ENCODE measurements at places on chromosomes 4 and X.

GRCh38 chr4:123452616-123453015 lies 56.0 kb downstream of the SPRY1 start:
- DNase-seq: peak; percentile 69

- DNase-seq: no peak
Observed at GRCh38 chr4:152850377-152850776, 70.6 kb downstream of the ARFIP1 start.

DNA sequence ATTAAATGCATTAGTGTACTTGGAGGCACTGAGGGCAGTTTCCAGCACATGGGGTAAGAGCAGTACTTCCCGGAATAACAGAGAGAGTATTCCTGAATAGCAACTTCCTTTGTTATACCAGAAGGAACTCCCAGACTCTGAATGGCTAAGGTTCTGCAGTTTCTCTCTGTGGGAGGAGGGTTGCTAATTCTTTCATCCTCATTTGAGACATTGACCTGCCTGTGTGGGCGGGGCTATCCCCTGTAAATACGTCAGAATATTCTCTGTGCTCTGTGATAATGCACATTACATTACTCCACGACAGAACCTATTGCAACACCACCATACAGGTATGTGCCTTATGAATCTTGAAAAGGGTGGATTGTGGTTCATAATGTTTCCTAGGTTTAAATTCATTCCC lies 52.7 kb downstream of the SPINK2 start:
- no peak for DNase-seq

GRCh38 chr4:55979562-55979961 lies 30.8 kb downstream of the CEP135 start:
- no peak for DNase-seq

- no peak for DNase-seq
Observed at GRCh38 chr4:70062000-70062399, 11.8 kb downstream of the HTN1 start.

DNA sequence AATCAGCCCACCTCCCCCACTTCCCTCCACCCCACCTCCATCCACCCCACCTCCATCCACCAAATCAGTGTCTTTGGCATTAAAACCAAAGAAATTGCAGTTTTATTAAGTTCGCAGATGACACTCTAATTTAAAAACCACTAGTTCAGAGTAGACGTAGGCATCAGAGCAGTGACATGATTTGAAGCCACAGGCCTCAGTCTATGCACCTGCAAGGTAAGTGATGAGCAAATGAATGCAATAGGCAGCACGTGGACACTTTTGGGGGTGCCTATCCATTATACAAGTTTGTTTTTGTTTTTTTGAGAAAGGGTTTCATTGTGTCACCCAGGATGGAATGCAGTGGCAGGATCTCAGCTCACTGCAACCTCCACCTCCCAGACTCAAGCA lies 88.0 kb upstream of the TRIM2 start:
- no peak for DNase-seq

DNA sequence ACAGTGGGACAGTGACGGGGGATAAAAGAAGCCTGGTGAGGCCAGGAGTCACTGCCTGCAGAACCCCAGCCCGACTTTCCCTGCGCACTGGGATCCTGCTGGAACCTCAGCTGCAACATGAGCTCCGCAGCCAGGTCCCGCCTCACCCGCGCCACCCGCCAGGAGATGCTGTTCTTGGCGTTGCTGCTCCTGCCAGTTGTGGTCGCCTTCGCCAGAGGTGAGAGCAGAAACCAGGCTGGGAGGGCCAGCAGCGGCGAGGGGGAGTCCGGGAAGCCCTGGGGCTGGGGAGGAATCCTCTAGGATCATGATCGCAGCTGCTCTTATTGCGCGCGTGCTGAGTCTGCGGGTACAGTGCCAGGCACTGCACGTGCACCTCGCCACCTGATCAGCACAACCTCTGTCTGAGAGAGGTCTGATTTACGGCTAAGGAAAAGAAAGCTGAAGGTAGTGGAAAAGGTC lies at the start of gene PF4V1:
TSS of gene PF4V1 (plus strand) at position 51 of the 459 bp plus-strand sequence. CDS start at position 118, 67 bp downstream.
- no peak for DNase-seq

DNA sequence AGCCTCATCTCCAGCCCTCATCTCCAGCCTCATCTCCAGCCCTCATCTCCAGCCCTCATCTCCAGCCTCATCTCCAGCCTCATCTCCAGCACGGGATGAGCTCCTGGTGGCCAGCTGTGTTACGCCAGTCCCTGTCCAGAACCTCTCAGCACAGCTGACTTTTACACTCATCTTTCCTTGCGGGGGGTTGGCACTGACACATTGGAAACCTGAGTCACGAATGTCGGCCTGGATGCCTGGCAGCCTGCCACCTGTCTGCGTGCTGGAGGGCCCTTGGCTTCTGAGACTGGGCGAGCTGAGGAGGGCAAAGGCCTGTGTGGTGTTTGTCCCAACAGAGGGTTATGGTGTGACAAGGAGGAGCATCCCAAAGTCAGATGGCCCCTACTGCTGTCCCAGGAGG lies 66.1 kb upstream of the HGFAC start:
- DNase-seq: peak; percentile 25

DNA sequence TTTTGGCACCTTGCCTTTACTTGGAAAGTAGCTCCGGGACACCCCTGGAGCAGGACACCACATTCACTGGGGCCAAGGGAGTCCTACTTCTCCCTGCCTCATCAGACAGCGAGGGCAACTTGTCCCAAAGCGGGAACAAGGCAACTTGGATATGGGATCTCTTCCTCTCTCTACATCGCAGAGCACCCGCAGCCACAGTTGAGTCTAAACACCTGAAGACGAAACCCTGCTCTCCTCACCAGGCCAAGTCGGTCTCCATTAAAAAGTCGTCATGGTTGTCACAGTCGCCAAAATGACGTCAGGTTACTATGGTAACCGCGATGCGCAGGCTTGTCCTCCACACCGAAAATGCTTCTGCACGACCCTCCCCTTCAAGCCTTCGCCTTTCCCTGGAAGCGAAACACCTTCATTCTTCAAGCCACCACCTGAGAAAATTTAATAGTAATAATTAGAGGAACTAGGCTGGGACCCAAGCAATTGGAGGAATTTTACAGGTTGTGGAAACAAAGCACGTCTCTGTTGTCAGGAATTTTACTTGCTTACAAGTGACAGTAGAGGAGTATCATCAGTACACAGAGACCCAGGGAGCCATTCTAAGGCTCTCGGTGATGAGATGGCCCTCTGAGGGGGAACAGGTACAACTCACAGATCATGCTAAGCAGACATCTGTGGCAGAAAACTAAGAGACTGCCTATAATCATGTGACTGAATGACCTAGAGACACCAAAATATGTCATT lies 30.5 kb upstream of the TCEAL4 start:
- DNase-seq: peak; percentile 45

DNA sequence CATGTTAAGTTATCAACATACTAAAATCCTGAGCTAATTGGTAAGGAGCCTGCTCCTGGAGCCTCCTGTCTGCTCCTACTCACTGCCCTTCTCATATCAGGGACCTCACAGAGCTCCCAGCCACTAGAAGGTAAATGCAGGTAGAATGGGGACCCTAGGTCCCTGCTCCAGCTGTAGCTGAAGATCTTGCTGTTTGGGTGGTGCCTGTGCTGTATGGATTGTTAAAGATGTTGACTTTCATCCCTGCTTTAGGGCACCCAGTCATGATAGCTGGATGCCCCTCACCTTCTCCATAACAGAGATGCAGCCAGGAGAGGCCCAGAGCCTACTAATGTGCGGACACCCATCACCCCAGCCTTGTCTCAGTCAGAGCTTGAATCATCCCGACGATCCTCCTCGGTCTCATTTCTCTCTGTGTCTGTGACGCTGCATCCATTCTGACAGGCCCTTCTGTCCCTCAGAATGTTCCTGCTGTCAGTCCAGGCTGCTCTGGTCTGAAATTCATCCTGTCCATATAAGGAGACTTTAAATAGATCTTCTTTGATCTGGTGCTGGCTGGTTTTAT lies 341.7 kb upstream of the GATB start:
- no peak for DNase-seq

GRCh38 chr4:129342819-129343408 lies 247.0 kb downstream of the C4orf33 start:
- DNase-seq: peak; percentile 64

- no peak for DNase-seq
Observed at GRCh38 chrX:151921866-151922265, 9.2 kb downstream of the MAGEA4 start.

DNA sequence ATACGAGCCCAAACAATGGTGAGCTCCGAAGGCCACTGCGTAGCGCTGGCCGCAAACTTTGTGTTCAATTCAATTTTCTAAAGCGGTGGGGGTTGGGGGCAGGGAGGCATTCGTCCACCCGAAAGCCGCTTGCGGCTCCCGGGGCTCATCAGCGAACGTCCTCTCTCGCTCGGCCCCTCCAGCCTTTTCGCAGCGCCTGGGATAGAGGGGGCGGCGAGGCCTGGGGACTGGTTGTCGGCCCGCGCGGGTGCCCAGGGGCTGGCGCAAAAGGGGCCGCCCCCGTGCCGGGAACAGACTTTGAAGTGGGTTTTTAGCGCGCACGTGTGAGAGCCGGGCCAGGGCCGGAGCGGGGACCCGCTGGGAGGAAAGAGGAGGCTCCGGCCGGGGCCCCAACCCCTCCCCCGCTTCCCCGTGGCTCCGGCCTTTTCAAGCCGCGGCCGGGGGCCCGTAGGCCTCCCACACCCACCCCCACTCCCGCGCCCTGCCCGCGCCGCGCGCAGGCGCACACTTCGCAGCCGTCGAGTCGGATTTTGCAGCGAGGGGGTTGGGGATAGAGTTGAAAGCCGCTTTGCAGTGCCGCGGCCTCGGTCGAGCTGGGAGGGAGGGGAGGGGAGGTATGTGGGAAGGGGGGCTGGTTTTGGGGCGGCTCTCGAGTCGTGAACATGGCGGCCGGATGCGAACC lies 8.3 kb downstream of the ZIC3 start:
- no peak for DNase-seq

DNA sequence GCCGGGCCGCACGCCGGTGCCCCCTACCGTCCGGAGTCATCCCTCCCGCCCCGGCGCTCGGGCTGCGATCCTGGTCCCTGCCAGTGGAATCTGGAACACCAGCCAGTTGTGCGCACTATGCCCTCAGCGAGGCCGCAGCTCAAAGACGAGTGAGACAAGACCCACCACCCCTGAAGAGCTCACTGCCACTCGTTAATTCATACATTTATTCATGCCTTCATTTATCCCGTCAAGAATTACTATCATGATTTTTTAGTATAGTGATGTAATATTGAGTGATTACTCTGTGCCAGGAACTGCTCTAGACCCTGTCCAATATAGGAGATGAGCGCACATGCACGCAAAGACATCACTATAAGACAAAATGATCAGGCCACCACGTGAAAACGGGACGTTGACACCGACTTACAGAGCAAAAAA lies 247 bp upstream of the PPA2 start:
- peak; percentile 53 for DNase-seq

DNA sequence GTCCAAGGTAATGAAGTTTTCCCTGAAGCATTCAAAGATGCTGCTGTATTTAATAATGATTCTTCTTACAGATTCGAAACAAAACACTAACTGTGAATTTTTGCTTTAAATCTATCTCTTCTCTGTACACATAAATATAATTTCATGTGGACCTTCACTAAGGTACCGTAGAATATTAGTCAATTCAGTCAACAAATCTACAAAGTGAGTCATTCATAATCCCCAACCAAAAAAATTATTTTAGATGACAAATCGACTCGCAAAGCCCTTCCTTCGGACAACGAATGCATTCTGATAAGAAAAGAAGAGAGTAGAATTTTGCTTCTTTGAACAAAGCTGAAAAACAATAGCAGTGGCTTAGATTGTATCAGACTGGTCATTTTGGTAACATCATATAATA lies 95.7 kb downstream of the PRDM5 start:
- DNase-seq: no peak

DNA sequence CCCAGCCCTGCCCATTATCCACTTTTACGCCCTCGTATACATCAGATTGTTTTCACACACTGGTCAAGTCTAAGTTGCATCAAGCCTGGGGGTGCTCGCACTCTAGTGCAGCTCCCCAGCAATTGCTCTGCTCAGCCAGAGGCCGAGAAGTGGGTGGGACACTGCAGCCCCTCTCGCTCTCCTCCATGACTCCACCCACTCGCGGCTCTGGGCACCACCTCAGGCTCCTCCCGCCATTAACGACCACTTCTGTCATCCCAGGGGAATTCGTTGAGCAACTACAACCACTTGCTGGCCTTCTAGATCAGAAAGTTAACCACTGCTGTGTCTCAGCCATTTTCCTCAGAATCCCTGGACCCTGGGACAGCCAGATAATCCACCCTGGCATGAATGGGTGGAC lies 53.6 kb downstream of the ETNPPL start:
- no peak for DNase-seq

DNA sequence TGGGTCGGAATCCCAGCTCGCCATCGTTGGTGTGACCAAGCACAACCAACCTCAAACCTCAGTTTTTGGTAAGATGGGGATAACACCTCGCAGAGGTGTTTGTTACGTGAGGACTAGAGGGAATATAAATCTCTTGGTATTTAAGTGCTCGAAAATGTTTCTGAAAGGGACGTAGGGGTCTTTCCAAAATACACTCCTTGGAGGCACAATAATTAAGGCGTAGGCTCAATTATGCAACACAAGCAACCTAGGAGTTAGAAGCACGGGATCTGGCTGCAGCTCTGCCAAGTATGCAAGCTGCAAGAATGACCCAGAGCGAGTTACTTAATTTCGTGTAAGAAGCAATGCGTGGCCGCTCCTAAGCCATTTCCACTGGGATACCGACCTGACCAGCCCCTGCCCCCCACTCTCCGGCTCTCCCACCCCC lies 552 bp downstream of the ADH5 start:
- peak; percentile 44 for DNase-seq

- peak; percentile 44 for DNase-seq
Observed at GRCh38 chr4:144658903-144659302, 12.9 kb downstream of the HHIP start.

DNA sequence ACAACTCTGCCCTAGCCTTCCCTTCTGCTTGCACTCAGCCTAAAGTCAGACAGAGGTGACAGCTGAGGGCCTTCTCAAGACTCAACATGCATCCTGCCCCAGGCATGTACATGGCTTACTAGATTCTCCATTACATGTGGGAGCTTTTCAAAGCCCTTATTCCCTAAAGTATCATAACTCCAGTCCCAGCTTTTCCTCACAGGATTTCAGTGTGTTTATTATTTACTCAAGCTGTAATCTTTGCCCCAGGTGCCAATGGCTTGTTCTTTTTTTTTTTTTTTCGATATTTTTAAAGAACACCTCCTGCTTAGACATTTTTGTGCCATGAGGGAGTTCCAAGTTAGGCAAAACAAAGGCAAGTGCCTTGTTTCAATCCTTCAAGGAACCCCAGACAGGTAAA lies 154.0 kb upstream of the RADX start:
- no peak for DNase-seq

DNA sequence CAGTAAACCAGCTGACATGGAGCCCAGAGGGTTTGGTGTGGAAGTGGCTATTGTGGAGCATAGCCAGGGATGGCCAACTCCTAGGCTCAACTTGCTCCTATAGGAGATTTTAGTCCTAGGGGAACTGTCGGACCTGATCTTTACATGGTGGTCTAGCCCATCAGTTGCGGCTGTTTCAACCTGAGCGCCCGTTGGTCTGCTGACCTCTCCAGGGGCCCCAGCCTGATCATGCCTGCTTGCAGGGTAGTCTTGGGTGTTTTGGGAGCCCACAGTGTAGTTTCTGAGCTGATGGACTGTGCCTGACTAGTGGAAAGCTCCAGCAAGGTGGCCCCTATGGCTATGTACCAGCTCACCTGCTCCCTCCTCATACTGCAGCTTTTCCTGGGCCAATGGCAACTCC lies 597.0 kb downstream of the IQCM start:
- DNase-seq: no peak

All from fibroblast of skin of left quadriceps (primary cell).